ENCODE measurements at places on chromosomes 3 and 15.

DNA sequence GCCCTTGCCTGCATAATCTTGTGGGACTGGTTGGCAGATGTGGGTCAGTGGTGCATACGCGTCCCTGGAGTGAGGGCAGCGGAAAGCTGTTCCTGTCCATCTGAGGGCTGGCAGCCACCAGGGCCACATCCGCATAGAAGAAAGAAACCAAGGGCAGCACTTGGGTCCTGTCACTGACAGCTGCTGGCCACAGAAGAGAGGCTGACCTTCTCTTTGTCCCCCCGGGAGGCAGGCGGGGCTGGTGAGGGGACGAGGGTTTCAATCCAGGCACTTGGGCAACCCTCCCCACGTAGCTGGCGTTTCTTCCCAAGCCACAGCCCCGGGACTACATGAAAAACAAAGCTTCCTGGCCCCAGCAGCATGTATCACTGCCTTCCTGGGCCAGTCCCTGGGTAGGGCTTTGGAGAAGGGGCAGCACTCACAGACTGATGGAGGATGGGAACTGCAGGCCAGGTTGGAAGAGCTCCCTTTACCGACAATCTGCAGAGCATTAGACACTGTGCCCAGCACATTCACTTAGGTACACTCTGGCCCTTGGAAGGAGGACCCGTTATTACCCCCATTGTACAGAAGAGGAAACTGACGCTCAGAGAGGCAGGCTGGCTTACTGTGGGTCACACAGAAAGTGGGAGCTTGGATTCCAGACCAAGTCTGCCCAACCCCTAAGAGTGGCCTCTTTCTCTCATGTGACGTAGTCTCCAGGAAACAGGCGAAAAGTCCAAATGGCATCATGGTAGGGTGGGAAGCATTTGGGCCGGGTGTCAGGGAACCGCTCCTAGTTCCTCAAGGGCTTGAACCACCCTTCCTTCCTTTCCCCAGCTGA is 78.8 kb upstream of the SLC6A6 start:
- no peak for DNase-seq

GRCh38 chr3:51704511-51704950 is 2.3 kb upstream of the GRM2 start:
- DNase-seq: peak; percentile 39

- DNase-seq: no peak
These were observed 280.7 kb upstream of the TLE3 start for GRCh38 chr15:70378126-70379031.

- DNase-seq: no peak
These were observed 139.7 kb downstream of the SNRPN start for GRCh38 chr15:25094519-25094918.

DNA sequence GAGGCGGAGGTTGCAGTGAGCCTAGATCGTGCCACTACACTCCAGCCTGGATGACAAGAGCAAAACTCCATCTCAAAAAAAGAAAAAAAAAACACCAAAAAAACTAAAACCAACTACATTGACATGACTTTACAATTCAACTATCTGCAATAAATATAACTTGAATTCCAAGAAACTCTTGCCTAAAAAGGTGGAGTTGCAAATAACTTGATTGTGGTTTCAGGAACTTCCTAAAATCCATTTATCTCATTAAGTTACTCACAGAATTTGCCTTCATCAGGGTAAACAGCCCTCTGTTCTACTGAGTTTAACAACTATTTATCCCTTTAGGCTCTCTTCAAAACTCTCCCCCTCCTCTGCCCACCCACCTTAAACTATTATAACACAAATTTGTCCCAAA is 2.7 kb upstream of the MAPK6 start:
- DNase-seq: no peak

GRCh38 chr3:35944926-35945710 is 305.8 kb downstream of the ARPP21 start:
- DNase-seq: no peak

DNA sequence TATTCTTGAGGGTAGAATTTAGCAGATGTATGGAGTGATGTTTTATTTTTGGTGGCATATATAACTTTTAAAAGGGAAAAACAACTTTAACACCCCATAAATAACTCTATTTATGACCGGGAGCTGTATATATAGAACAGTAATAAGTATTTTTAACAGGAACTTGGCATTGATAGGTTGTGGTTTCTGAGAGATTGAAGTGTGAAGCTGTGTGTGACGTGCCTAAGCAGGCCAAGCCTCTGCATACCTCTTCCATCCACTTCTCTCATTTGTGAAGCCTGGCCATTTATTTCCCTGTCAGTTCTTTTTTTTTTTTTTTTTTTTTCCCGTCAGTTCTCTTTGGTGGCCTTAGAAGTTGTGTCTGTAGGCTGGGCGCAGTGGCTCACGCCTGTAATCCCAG is 23.0 kb downstream of the RBM5 start:
- no peak for DNase-seq

GRCh38 chr3:8681349-8681748 is 36.8 kb upstream of the SSUH2 start:
- DNase-seq: peak; percentile 46

- DNase-seq: peak; percentile 89
These were observed 90.0 kb downstream of the APBA2 start for GRCh38 chr15:28975766-28976179.

DNA sequence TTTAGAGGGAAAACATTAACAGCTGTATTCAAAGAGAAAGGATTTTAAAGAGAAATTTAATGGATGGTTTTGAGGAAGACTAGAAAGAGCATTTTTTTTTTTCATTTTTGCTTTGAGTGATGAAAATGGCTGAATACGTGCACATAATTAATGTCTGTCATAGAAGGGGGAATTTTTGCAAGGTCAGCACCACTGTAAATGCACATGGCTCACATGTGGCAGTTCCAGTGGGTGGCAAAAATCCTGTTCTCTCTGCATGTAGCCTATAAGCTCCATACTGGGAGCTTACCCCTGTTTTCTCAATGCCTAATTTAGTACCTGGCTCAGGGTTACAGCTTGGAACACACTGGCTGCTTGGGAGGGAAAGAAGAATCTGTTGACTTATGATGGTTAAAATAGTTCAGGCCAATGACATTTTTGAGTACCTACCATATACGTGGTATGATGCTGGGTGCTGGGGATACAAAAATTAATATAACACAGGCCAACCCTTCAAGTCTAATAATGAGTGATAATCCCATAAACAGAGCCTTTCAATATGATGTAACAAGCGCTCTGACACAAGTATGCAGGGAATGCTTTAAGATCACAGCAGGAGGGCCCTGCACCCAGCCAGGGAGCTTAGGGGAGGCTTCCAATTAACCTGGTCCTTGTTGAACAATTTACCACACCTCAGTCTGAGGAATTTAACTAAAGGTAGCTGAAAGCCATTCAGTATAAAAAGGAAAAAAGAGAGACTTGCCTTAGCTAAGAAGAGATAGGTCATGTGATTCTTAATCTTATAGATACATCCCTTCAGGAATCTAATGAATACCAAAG is 33.0 kb downstream of the HSPBAP1 start:
- DNase-seq: peak; percentile 43

- no peak for DNase-seq
These were observed 77.2 kb downstream of the CADPS start for GRCh38 chr3:62798000-62798399.
